Umbilical cord (tissue), 2 donors: ENCODE measurements at places on chromosomes 1 and 21. TPM values are rescaled to one million over a fixed set of nuclear protein-coding genes. Genes with fewer than 3 reads are reported as not detected.

DNA sequence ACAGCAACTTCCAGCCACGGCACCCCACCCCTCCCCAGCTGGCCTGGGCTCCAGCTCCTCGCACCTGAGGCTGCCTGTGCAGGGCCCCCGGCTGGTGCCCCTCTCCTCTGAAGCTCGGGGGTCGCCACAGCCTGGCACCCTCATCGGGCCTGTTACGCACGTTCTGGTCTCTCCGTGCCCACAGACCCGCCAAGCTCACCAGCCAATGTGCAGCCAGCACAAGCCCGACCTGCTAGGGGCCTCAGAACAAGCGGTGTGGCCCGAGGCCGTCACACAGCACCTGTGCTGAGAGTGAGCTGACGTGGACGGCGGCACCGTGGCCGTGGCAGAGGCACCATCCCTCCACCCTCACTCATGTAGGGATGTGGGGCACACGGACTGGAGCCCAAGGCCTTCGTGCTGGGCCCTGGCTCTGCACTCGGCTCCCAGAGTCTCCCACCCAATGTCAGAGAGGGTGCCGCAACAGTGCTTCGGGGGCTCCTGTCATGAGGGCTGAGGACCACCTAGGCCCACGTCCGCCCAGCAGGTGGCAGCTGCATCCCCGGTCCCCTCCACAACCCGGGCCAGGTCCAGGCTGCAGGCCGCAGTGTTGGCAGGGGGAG lies 4.4 kb upstream of the SAMD11 start:
- DNase-seq = no peak

DNA sequence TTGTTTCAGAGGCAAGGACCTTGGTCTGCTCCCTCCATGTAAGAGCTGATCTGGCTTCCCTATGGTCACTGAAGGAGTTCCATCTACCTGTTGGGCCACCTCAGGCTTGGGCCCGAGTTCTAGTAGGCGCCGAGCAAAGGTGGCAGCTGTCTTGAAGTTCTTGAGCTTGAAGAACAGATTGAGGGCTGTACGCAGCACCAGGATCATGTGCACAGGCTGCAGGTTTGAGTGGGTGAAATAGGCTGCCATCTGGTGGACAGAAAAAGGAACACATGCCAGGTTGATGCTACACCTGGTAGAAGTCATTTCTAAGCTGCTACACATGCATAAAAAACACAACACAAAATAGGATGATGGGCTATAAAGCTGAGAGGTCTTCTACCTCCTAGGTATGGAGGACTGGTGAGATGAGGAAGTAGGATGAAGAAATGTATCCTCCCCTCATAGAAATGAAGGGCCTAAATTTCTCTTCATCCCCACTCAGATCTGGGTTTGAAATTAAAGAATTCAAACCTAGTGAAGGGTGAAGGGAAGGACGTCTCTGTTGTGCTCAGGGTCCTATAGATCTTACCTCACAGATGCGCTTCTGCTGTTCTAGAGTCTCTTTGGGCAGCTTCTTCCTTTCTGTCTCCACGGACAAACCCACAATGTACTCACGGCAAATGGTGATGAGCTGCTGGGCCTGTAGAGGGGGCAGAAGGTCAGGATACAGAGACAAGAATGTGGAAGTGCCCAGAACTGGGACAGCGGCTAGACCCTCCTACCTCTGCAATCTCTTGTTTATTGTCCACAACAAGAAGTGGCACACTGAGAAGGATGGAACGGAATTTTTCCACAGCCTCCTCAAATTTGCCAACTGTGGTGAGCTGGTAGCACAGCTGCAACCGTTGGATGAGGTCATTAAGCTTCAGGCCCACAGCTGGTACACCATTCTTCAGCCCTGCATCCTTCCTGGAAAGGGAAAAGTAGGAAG lies 6.6 kb upstream of the PEX19 start:
- peak; percentile 61 for DNase-seq

GRCh38 chr1:950881-951280 lies 8.2 kb downstream of the NOC2L start:
- no peak for DNase-seq

Gene GRIK1
- total RNA-seq = 5.1 TPM

Gene FCRL6
- total RNA-seq = 14.7 TPM

- no peak for DNase-seq
These were observed 22.7 kb upstream of the LCE5A start for GRCh38 chr1:152487871-152488270.

- DNase-seq = no peak
These were observed 46.9 kb upstream of the PAXBP1 start for GRCh38 chr21:32818411-32818810.

GRCh38 chr1:235910357-235911299 lies 43.9 kb upstream of the LYST start:
- peak; percentile 65 for DNase-seq

DNA sequence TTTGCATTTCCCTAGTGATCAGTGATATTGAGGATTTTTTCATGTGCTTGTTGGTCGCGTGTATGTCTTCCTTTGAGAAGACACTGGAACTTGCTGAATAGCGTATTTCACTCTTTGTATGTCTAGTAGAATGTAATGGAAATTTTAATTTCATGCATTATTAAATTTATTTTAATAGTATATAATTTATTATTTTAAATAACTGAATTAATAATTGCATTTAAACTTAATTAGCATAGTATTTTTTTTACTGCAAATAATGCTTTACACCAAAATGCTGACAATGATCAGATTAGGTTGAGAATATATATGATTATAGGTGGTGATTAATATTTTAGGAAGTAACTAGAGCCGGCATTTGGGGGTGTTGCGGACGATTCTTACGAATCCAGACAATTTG lies 10.5 kb upstream of the MTARC1 start:
- DNase-seq = no peak

Gene CNR2
- total RNA-seq = under 0.01 TPM

DNA sequence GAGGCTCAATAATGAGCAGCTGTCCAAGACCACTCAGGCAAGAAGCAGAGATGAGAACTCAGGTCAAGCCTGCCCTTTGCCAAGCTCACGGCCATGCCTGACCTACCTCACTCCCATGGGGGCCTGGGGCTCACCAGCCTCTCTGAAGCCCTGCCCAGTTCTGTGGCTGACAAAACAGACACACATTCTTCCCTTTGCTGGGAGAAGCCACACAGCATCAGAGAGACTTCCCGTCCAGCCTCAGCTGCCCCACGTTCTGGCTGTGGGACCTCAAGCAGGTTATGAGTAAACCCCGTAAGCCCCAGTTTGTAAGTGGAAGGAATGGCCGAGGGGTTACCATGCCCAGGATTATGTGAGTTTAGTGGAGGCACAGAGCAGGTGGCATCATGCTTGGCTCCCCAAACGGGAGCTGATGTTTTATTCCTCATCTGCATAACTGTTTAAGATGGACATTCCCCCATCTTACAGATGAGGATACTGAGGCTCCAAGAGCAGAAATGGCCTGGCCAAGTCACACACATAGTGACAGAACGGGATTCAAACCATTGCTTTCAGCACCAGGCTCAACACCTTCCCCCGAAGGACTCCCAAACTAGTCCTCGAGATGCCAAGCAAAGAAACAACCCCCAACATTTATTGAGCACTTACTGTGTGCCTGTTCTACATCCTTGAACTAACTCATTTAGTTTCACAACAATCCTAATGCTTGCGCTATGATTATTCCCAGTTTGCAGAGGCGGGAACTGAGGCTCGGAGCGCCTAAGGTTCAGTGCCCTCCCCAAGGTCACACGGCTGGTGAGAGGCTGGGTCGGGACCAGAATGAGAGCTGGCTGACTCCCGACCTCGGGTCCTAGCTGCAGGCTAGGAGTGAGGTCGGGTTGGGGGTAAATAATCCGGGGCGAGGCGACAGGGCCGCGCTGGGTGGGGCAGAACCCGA lies 49.1 kb upstream of the LAPTM5 start:
- DNase-seq = no peak

DNA sequence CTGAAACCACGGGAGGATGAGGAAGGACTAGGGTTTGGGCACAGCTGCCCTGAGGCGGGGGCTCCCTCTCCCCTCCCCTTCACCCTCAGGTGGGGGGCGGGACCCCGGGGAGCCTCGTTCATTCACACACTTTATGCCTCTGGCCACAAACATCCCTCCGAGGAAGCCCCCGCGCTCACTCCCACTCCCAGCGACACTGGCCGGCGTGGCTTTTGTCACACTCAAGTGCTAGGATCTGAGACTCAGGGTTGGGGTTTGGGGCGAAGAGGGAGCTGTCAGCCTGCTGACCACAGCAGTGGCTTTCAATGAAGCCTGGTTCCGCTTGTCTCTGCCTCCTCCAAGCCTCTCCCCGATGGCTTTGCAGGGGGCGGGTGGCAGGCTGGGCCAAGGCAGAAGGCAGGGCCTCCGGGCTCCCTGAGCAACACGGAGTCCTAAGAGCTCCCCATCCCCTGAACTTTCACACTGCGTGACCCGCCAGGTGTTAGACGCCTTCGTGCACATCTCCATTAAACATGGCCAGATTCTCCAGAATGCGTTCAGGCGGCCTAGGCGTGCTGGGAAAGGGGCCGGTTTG lies 178.1 kb downstream of the NPHP4 start:
- DNase-seq = no peak

GRCh38 chr1:37423810-37424209 lies 50.6 kb upstream of the ZC3H12A start:
- DNase-seq = no peak

- DNase-seq = peak; percentile 56
These were observed 21.3 kb upstream of the ATF3 start for GRCh38 chr1:212587016-212587887.

- no peak for DNase-seq
These were observed 52.1 kb downstream of the STYXL2 start for GRCh38 chr1:167145965-167146364.

Gene SFT2D2
- total RNA-seq = 26.7 TPM

- no peak for DNase-seq
These were observed 263.4 kb downstream of the HHIPL2 start for GRCh38 chr1:222284466-222284865.

- peak; percentile 61 for DNase-seq
These were observed at the start of gene SLC44A3 for GRCh38 chr1:94819945-94820746. TSS of gene SLC44A3 (plus strand) at chr1:94820357. CDS start at chr1:94820452, 95 bp downstream.

- DNase-seq = peak; percentile 88
These were observed at the start of gene SYDE2 for GRCh38 chr1:85200463-85201339. TSS of gene SYDE2 (minus strand) at chr1:85201016. CDS start at chr1:85200996, 20 bp downstream.

DNA sequence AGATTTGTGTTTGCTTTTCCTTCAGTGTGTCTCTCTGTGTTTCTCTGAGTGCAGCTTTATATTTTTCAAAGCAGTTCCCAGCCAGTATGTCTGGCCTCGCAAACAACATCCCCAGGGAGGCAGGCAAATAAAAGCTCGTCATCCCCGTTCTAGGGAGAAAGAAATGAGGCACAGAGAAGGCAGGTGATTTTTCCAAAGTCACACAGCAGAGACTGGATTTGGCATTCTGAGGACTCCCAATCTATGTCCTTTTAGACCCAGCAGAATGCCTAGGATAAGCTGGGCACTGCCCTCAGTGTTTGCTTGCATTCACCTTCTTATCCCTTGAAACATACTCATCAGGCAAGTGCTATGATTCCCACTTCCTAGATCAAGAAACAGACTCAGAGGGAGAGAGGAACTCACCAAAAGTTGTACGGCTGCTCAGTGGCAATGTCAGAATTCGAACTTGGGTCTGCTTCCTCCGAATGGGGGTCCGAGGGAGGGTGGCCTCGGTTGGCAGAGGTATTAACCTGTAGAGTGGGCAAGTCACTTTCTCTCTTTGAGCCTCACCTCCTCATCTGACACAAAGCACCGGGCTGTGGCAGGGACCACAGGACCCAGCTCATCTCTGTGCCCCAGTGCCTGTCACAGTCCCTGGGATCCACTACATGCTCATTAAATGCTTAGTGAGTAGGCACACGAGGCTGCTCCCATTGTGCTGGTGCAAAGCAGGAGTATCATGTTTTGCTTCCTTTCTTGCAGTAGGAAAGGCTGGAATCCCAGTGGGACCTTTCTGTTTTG lies 4.2 kb downstream of the RAP1GAP start:
- DNase-seq = no peak

DNA sequence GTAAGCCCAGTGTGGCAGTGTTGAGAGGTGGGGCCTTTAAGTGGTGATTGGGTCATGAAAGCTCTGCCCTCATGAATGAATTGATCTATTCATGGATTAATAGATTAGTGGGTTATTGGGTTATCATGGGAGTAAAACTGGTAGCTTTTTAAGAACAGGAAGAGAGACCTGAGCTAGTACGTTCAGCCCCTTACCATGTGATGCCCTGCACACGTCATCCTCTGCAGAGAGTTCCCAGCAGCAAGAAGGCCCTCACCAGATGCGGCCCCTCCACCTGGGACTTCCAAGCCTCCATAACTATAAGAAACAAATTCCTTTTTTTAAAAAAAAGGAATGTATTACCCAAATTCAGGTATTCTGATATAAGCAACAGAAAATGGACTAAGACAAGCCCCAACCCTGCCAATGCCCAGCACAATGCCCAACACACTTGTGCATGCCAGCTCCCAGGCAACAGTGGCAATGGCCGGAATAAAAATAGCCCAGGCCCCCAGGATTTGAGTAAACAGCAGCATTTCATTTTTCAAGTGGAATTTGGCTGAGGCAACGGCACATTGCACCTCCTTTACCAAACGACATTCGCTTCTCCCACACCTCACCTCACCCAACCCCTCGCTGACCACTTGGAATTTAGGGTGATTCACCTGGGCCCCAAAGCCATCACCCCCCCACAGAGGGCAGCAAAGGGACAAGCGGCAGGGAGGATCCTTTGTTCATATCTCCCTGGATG lies 215.9 kb downstream of the TOMM20 start:
- DNase-seq = no peak

- DNase-seq = no peak
These were observed 12.5 kb upstream of the VAMP4 start for GRCh38 chr1:171754353-171754705.

Gene VPS26C
- 83.5 TPM for total RNA-seq

- DNase-seq = no peak
These were observed 148.7 kb upstream of the NR5A2 start for GRCh38 chr1:199878823-199879222.

Gene CR1L
- total RNA-seq = not detected

DNA sequence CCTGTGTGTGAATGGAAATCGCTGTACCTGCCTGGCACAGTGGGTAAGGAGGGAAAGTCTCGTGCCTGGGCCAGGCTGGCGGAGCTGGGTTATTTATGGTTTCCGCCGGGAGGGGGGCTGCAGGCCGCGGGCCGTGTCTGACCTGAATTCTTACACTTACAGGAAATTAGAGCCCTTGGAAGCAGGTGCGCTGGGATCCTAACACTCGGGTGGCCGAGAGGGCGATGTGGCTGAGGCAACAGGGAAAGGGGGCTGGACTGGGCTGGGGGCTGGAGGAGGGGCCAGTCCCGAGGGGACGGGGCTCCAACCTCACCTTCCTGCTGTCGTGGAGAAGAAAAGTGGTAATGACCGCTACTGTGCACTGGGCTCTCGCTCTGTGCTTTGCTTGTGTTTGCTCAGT lies 109.4 kb upstream of the WNT4 start:
- no peak for DNase-seq

- DNase-seq = peak; percentile 16
These were observed 55.4 kb upstream of the IFFO2 start for GRCh38 chr1:19011845-19012231.

Gene IVL
- total RNA-seq = 14.2 TPM
